Stimulated activated CD8-positive, alpha-beta memory T cell treated with anti-CD3 and anti-CD28 coated beads, Interleukin-4, amount 100 ng/mL, for 1 hour (primary cell): ENCODE measurements at places on chromosomes 2 and 18.

- DNase-seq: peak; percentile 29
Measured at GRCh38 chr2:28821295-28821958, 10.8 kb downstream of the SPDYA start.

GRCh38 chr18:48572402-48573126 is 33.7 kb downstream of the CTIF start:
- DNase-seq: no peak

DNA sequence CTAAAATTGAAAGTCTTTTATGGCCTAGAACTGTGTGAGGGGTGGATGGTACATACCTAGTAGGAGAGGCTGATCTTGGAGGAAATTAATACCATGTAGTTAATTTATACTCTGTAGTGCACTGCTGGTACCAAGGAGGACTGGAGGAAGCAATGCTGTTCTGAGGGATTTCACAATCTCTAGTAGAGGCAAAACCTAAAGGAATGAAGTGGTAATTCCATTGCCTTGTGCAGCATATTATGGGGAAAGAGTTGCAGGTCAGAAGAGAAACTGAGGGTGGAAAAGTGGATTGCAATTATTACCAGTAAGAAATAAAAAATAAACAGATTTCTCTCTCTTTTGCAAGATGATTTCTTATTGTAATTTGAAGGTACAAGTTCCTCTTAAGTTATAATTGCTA is 2.2 kb downstream of the ABI2 start:
- DNase-seq: no peak

DNA sequence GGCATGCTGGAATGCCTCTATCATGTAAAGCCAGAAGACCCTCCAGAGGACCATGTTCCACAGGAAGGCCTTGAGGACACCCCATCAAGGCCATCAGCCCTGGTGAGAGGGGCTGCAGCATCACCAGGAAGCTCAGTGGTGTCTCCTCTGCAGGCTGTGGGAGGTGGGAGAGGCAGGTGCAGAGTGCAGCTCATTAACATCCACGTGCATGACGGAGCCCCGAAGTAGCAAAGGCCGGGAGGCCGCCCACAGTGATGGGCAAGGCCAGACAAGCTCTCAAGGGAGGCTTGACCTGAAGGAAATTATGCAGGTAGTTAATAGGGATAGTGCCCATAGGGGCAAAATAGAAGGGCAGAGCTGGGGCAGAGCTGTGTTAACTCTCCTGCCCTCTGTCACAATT is 30.3 kb upstream of the SMCHD1 start:
- DNase-seq: no peak

DNA sequence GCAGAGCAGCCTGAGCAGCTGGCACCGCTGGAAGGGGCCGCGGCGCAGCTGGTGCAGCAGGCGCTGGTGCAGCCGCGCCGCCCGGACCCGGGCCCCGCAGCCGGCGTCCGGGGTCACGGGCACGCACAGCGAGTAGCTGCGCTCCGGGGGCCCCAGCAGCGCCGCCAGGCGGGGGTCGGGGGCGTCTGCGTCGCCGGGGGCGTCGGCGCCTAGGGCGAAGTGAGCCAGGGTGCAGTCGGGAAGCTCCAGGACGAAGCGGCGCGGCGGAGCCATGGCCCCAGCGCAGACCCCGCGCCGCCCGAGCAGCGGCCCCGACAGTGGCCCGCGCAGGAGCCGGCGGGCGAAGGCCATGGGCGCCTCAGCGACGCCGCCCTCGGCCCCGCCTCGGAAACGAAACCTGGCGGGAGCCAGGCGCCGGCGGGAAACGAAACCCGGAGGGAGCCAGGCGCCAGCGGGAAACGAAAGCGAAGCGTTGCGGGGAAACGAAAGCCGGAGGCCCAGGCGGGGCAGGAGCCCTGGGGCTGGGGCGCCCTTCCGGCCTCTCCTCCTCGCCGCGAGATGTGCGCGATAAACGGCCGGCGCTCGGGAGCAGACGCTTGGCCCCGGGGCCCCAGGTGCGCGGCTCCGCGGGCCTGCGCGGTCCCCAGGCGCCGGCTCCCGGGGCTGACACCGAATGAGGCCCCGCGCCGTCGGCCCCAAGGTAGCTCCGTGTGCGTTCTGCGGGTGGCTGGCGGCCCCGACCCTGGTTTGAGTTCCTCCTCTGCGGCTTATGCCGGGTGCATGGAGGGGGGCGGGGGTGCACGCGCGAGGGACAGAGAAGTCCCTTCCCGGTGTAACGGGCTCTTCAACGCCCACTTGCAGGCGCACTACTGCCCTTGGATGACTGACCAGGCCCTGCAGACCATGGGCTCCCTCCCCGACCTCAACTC is at the start of gene CMPK2:
Gene CMPK2 (minus strand): TSS at position 562 of the 929 bp plus-strand sequence. CDS start 211 bp downstream, at position 351.
- peak; percentile 36 for DNase-seq

- no peak for DNase-seq
Measured at GRCh38 chr2:98944775-98945174, 8.8 kb upstream of the CRACDL start.
